Activated CD4-positive, alpha-beta T cell treated with anti-CD3 and anti-CD28 coated beads for 48 hours (primary cell): ENCODE measurements at places on chromosomes 4 and X.

DNA sequence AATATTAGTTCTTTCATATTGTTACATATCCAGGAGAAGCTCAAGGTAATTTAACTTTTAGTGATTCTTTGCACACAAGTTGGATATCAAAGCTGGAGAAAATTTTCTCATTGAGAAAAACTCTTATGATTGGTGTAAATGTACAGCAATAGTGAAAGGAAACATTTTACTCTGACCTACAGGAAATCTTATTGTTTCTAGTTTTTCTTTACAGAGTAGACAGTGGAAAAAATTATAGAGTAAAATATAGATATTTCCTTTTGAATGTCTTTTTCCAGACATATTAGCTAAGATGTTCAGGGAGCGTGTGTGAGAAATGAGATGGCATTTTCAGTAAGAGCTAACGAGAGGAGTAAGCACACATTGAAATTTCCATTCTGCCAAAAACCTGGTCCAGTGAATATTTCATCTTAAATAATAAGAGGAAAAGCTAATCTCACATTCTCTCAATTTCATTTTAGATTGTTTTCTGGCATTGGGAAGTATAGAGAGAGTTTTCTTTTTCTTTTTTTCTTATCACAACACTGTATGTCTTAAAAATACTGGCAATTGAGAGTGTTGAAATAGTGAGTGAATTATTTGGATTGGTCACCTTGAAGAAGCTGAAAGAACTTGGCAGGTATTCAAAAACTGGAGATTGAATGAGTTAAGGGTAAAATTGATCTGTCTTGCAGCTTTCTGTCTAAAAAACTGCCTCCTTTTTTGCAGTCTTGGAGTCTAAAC lies 15.6 kb upstream of the ATP8A1 start:
- DNase-seq = no peak

DNA sequence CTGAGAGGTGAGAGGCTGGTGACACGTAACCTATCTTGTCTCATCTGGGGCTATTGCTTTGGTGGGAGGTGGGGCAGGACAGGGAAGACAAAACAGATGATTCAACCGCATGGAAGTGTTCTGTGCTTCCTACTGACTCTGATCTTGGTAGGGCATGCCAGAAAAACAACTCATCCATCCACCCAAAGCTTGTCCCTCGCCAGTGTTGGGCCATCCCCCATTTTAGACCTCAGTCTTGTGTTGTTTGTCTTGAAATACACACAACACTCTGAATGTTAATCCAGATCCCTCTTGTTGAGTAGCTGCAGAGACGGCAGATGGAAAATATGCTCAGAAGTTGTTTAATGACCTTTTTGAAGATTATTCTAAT lies 377 bp downstream of the CHRNA9 start:
- DNase-seq = no peak

- DNase-seq = no peak
These were observed 35.5 kb upstream of the SPATA4 start for GRCh38 chr4:176230836-176231235.

DNA sequence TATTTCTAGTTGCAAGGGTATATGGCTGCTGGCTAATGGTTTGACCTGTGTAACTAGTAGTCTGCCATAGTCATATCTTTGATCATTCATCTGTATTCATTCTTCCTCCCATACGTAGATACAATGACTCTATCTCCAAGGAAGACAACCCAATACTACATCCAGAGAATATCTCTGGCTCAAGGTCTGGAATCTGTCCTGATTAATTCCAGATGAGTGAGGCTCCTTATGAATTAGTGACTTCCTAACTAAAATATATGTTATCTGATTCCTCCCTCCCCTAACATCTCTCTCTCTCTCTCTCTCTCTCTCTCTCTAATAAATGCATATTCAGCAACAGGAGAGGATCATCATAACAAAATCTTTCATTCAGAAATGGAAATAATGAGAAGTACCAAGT lies 641.5 kb downstream of the FAT4 start:
- DNase-seq = no peak

DNA sequence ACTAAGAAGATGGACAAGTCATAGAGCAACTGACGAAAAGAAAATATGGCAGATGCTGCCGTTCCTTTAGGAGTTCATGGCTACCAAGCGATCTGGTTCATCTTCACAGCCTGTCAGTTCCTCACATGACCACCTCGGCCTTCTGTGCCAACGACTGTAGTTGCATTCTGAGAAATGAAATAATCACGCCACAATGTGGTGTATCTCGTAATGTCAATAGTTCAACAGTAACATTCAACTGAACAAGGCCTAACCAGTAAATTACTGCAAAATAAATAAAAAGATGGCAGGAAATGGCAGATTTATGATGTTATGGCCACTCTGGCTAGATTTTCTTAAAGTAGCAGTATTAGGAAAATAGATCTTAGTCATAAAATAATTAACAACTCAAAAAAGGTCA lies 4.4 kb downstream of the GPRIN3 start:
- peak; percentile 64 for DNase-seq

- peak; percentile 14 for DNase-seq
These were observed 18.8 kb downstream of the ATP1B4 start for GRCh38 chrX:120380699-120381098.

- DNase-seq = no peak
These were observed 220.3 kb downstream of the PTTG2 start for GRCh38 chr4:38180456-38180855.
